BJ (cell line): ENCODE measurements at places on chromosomes 6 and 20. TPM values are rescaled to one million over a fixed set of nuclear protein-coding genes. Genes with fewer than 3 reads are reported as not detected.

DNA sequence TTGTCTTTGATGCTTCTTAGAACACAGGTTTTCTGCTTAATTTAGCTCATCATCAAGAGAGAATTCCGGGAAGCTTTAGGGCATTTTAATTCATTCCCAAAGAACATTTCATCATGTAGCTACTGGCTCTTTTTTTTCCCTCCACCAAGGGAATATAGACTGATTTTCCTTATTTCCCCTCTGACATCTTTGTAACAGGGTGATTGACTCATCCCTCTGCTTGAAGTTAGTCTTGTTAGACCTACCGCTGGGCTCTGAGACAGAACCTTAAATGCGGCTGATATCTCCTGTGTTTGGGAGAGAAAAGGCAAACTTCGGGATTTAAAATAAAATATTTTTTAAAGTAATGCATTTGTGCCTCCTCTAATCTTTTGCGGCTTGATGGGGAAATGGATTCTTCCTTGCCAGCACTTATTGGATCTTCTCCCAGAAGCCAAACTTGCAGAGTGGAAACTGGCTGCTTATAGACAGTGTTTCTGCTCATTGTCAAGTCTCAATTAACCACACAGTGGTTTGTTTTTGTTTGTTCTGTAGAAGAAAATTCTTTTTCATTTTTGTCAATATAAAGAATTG is 272.7 kb upstream of the PLCB4 start:
- DNase-seq, result no peak

DNA sequence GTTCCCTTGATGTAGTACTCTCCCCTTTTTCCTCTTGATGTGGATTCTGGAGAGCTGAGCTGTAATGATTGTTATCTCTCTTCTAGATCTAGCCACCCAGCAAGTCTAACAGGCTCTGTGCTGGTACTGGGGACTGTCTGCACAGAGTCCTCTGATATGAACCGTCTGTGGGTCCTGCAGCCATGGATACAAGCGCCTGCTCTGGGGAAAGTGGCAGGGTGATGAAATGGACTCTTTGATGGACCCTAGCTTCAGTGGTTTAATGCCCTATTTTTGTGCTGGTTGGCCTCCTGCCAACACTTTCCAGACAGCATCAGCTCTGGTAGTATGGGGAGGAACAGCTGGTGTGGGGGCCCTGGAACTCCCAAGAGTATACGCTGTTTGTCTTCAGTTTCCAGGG is 216.3 kb downstream of the ADGRG6 start:
- DNase-seq, result no peak

DNA sequence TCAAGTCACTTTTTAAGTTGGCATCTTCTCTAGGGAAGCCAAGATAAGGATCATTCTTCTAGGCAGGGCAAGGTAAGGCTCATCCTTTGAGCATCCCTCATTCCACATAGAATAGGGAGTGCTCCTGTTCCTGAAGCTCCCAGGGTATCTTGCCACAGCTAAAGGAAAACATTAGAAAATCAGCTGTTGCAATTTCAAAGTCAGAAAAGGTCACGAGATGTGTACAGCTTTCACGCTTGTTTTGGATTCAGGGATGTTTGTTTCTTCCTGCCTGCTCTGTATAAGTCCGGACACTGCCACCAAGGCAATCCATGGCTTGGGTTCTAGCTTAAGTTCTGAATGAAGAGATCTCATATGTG is 153.2 kb downstream of the SH3BGRL2 start:
- DNase-seq, result no peak

- DNase-seq, result no peak
Measured at GRCh38 chr20:17928211-17928611, 40.4 kb downstream of the SNX5 start.

DNA sequence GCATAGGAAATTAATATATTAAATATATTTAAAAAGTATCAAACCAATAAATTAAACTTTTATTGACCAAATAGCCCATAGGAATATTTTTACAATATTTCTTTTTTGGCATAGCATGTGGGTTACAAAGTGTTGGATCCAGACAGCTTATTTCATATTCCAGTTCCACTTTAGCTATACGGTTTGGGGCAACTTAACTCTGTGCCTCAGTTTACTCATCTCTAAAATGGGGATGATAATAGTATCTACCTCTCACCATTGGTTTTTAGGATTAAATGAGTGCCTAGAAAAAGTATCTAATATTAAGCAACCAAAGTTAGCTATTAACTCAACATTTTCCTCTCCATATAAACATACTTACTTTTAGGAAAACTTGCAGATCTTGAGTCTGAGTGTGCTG is 243.8 kb downstream of the TBC1D32 start:
- DNase-seq, result no peak

Gene SMLR1
- polyA plus RNA-seq, result not detected in 2 replicates

Gene ZFP57
- polyA plus RNA-seq, result 0.27 and 0.32 TPM in 2 replicates

- DNase-seq, result no peak
Measured at GRCh38 chr20:37152284-37152683, 26.8 kb upstream of the RPN2 start.

Gene DDR1
- 10.6 and 17.0 TPM in 2 replicates for polyA plus RNA-seq

DNA sequence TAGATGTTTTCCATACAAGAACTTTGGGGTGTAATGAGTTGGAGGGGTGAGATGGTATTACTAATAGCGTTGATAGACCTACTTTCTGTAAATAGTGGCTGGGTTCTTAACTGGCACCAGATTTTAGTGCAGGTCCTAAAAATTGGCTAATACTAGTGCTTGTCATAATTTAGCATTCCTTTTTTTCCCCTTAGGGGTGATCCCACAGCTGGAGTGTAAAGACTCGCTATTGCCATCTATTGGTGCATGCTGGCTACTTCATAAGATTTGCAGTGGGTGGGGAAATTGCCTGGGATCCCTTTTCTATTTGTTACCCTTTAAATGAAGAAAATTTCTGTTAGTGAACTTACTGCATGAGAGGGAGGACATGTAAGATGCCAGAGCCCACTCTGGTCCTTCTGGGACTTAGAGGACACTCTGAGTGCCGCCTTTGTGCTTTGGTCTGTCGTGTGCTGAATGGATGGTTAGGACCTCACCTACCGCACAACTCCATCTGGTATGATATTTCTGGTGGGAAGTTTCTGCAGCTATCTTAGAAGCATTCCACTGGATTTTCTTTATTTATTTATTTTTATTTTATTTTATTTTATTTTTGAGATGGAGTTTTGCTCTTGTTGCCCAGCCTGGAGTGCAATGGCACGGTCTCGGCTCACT is 195.5 kb downstream of the JARID2 start:
- no peak for DNase-seq

DNA sequence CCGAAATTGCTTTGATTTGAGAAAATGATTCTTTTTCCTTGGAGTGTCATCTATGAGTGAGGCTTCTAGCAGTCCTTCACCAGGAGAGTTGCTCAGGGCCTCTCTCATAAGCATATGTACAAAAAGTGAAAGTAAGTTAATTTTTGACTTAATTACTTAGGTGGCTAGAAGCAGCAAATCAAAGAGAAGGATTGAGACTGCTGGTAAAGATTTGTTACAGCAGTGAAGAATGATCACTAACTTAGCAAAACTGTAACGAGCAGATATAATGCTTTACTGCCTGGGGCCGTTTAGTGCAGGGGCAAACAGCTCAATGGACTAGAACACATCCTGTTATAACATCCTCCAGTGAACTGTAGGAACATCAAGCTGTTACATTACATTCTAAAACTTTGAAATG is 167.8 kb upstream of the RIPOR2 start:
- no peak for DNase-seq

- DNase-seq, result no peak
Measured at GRCh38 chr6:153976921-153977693, 61.9 kb upstream of the OPRM1 start.

DNA sequence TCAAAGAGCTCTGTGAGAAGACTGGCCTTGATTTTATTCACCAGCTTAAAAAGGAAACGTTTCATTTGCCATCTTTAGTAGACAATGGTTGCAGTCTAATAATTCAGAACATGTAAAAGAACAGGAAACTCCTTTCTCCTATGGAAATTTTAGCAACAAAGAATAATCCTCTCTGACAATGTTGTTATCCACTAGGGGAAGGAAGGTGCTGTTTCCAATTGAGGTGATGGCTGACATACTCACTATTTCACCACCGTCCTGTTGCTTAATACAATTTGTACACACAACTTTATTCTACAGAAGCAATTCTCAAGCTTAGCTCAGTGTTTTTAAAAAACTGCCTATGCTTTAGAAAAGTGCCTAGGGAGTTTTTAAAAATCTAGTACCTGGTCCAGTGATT is 192.7 kb downstream of the ARHGAP18 start:
- no peak for DNase-seq

Gene MRAP2
- polyA plus RNA-seq, result 0.16 and 0.26 TPM in 2 replicates

Gene DNPH1
- polyA plus RNA-seq, result 48.6 and 63.9 TPM in 2 replicates

- no peak for DNase-seq
Measured at GRCh38 chr6:108687921-108688320, 127.2 kb downstream of the FOXO3 start.

GRCh38 chr6:150547502-150548222 is 52.0 kb upstream of the PLEKHG1 start:
- no peak for DNase-seq

DNA sequence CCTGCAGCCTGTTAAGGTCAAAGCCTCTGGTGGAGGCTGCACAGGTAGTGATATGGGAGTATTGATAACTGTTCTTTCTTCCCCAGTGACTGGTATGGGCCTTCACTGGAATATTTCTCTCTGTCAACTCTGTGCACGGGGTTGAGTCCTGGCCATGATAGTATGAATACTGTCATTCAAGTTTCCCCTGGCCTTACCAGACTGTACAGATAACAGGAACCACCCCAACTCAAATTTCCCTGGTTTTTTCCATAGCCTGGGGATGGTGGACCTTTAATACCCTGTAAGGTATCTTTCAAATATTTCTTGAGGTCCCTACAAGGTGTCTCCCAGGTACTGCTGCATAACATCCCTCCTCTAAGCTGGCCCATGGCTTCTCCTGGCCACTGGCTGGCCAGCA is 51.4 kb upstream of the TNFAIP3 start:
- DNase-seq, result no peak

DNA sequence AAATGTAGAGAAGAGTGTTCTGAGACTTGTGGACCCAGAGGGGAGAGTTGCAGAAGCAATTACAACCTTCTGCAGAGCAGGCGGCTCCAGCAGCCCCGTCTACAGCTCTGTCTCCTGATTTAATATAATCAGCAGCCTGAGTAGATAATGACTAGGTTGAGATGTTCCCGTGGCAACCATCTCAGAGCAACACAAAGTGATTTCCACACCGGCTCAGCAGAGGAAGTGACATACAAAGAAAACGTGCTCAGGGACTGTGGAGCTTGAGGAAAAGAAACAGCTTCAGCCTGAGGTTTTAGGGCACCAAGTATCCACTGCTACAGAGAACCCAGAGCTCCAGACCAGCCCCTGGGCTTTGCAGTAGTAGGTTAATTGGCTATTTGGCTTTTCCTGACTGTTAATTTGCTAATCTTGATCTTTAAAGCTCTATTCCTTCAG is 136.4 kb downstream of the MTFR2 start:
- DNase-seq, result peak; percentile 44

Gene PAX1
- polyA plus RNA-seq, result not detected in 2 replicates

GRCh38 chr6:34867484-34867883 is 20.4 kb downstream of the TAF11 start:
- no peak for DNase-seq

Gene PRRT1
- 0.77 and 0.78 TPM in 2 replicates for polyA plus RNA-seq

GRCh38 chr6:12208190-12208589 is 82.0 kb upstream of the EDN1 start:
- DNase-seq, result no peak

Gene FHL5
- polyA plus RNA-seq, result not detected in 2 replicates

GRCh38 chr6:120055071-120055470 is 705.5 kb upstream of the MAN1A1 start:
- no peak for DNase-seq

DNA sequence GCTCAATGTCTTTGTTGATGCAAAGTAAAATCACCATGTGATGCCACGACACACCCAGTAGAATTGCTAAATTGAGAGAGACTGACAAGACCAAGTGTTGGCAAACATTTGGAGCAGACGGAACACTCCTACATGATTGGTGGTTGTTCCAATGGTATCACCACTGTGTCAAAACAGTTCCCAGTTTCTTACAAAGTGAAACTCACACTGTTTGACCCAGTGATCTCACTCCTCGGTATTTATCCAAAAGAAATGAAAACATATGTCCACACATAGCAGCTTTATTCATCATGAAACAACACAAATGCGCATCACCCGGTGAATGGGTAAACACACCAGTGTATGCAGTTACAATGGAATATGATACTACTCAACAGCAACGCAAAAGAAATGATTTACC is 74.0 kb upstream of the SULF2 start:
- no peak for DNase-seq

Gene C20orf144
- 0.13 and 0.22 TPM in 2 replicates for polyA plus RNA-seq

Gene SYTL3
- polyA plus RNA-seq, result 1.5 and 1.7 TPM in 2 replicates

DNA sequence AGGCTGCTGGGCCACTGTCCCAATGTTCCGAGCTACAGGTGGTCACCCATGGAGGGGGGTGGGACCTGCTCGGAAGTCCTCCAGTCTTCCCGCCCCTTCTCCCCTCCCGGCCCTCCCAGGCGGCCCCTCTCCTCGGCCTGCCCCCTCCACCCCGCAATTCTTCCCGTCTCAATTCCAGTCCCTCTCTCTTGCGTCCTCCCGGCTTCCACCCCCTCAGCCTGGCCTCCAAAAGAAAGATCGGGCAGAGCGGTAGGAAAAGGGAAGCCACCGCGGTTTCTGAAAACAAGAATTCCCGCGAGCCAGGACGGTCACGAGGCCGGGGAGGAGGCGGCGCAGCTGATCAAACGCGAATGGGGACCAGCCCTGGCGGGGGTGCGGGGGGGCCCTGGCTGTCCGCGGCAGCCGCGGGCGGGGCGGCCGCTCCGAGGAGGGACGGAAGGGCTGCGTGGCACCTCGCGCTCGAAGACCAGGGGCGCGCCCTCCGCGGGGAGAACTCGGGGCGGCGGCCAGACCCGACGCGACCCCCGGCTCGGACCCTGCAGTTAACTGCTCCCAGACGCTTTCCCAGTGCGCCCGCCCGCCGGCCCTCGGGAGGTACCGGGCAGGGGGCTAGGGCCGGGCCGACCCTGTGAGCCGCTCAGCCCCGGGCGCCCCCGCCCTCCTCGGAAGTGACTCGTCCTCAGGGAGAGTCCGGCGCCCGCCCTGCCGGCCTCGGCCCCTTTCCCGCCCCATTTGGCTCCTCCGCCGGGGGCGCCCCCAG is 1.0 kb downstream of the PXDC1 start:
- no peak for DNase-seq

Gene NKX2-2
- polyA plus RNA-seq, result not detected in 2 replicates

- peak; percentile 45 for DNase-seq
Measured at GRCh38 chr20:13231031-13231752, 10.1 kb downstream of the ISM1 start.

DNA sequence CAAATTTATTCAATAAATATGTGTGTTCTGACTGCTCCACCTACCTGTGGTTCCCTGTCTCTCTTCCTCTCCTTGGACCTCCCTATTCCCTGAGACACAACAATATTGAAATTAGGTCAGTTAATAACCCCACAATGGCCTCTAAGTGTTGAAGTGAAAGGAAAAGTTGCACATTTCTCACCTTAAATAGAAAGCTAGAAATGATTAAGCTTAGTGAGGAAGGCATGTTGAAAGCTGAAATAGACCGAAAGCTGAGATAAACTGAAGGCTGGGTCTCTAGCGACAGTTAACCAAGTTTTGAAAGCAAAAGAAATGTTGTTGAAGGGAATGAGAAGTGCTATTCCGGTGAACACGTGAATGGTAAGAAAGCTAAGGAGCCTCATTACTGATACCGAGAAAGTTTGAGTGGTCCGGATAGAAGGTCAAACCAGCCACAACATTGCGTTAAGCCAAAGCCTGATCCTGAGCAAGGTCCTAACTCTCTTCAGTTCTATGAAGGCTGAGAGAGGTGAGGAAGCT is 34.1 kb downstream of the UST start:
- DNase-seq, result no peak
